Activated CD4-positive, alpha-beta T cell treated with anti-CD3 and anti-CD28 coated beads, Interleukin-2, amount 50 U/mL, for 24 hours (primary cell): ENCODE measurements at places on chromosomes 6 and 20.

DNA sequence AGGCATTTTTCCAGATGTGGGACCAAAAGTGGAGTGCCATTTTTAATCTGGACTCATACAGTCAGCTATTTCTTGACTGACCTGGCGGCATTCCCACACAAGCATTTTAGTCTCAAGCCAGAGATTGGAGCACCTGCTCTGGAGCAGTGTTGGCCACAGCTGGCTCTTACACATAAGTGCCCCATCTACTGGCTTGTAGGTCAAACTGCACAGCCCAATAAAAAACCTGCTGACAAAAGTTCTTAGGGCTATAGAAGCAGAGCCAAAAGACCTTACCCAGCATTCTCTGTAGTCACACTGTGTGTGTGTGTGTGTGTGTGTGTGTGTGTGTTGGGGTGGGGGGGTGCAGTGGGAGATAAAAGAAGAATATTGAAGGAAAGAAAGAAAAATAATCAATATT lies 38.6 kb upstream of the SENP6 start:
- no peak for DNase-seq

- no peak for DNase-seq
These were observed 26.0 kb downstream of the MAS1 start for GRCh38 chr6:159916752-159917151.

GRCh38 chr6:142893088-142893487 lies 51.9 kb downstream of the HIVEP2 start:
- DNase-seq, result no peak

- DNase-seq, result no peak
These were observed 34.5 kb downstream of the SYTL3 start for GRCh38 chr6:158684311-158684710.

GRCh38 chr6:74756923-74757322 lies 448.9 kb downstream of the COL12A1 start:
- DNase-seq, result no peak

GRCh38 chr6:79334674-79335073 lies 100.2 kb upstream of the HMGN3 start:
- DNase-seq, result no peak

GRCh38 chr6:7439228-7439627 lies 49.6 kb downstream of the RIOK1 start:
- no peak for DNase-seq

- no peak for DNase-seq
These were observed at the start of gene BMP2 for GRCh38 chr20:6767536-6768227. TSS of gene BMP2 (plus strand) at chr20:6767686. CDS start at chr20:6770127, 2,441 bp downstream.

- no peak for DNase-seq
These were observed 30.1 kb upstream of the EIF2S2 start for GRCh38 chr20:34142121-34142520.

DNA sequence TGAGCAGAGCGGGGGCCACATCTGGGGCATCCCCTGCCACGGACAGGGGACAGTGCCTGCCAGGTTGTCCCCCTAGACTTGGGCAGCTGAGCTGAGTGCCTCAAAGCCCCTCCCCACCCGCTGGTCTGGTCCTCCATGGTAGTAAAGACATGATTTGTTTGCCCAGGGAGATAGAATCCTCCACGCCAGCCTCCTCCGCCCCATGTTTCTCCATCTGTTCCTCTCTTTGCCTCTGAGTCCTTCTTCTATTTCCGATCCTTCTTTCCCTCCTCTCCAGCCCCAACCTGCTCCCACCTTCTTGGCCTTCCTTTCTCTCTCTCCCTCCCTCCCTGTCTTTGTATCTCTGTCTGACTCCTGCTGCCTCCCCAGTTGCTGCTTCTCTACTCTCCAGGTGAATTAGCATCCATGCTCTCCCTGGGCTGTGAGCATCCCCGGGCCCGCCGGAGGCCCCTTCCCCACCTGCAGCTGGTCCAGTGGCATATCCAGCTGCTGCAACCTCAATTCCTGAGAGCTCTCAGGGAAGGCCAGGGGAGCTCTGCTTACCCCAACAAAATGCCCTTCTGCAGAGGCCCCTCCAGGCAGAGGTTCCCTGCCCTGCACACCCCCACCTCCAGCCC lies 45.8 kb downstream of the CPNE5 start:
- DNase-seq, result no peak

GRCh38 chr20:61898405-61898804 lies 167.3 kb downstream of the TAF4 start:
- no peak for DNase-seq
